Ureter (tissue), 1 donor: ENCODE measurements at places on chromosomes 16 and 17. TPM values are rescaled to one million over a fixed set of nuclear protein-coding genes. Genes with fewer than 3 reads are reported as not detected.

The NDRG4 gene
- 4.6 TPM for total RNA-seq

DNA sequence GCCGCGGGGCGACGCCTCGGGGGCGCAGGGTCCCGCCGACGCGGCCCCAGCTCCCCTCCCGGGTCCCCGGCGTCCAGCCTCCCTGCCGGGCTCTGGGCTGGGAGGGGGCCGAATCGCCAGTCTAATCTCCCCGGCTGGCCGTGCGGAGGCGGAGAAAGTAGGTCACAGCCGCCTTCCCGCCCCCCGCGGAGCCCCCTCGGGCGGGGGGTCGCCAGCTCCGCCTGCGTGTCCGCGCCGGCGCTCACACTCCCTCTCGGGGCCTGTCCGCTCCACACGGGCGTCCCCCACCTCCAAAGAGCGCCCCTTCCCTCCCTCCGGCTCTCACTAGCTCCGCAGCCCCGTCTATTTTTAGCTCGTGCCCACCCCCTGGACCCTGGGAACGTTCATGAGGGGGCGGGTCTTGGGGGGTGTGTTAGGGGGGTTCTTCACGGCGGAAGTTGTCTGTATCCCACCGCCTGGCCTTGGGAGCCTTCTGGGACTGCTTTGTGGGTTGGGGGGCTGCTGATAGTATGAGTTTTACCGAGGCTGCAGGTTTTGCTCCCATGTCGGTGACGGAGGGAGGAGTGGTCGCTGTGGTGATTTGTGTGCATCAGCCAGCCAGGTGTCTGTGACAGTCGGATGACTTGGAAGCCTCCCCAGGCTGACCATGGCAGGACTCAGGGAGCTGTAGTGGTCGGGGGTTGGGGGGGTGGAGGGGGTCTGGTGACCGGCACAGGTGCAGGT lies 1.1 kb downstream of the ATP1B2 start:
- no peak for DNase-seq

DNA sequence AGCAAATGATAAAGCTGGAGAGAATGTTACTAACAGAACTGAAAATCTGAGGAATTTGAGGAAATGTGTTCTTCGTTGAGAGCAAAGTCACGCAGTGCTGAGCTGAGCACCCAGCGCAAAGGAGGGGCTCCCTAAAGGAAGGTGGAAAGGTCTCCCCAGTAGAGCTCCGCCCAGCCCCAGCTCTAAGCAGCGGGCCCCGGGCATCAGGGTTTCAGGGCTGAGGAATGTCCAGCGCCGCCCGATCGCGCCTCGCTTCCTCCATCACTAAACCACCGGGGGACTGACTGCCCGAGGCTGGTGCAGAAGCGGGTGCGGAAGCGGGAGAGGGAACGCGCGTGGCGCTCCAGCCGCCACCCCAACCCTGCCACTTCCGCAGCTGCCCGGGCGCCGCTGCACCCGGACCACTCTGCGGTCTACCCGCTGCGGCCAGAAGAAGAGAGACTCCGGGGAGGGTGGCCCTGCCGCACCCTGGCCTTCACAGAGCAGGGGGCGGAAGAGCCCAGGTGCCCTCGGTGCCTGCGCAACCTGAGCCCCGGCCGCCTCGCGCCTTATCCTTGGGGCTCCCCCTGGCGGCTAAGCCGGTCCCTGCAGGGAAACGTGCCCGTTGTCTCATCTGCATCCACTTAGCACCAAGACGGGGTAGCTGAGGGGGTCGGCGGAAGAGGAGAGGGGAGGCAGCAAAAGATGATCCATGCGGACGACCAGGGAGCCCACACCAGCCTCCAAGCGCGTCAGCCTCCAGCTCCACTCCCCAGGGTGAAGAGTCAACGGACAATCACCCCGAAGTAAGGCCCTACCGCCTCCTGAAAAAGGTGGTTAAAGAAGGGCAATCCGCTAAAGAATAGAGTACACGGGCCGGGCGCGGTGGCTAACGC lies 12.4 kb upstream of the GUCY2D start:
- peak; percentile 88 for DNase-seq

GRCh38 chr16:85288869-85289660 lies 176.8 kb upstream of the CIBAR2 start:
- no peak for DNase-seq

- no peak for DNase-seq
These were observed 39.9 kb upstream of the INTS2 start for GRCh38 chr17:61967729-61968128.

DNA sequence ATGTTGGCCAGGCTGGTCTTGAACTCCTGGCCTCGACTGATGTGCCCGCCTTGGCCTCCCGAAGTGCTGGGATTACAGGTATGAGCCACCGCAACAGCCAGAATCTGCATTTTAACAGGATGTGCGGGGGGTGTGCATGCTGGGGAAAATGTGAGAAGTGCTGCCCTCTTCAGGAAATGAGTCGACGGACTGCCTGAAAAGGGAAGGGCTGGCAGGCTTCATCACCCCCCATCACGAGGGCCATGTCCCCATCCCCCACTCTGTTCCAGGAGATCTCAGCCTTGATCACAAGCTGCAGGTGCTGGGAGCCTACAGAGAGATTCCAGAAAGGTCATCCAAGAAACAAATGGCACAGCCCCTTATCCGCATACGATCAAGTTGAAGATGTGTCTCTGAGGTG lies 195.3 kb upstream of the RPL38 start:
- DNase-seq = no peak

- no peak for DNase-seq
These were observed 9.8 kb upstream of the TEX19 start for GRCh38 chr17:82349287-82349701.
